Skeletal muscle cell (primary cell): ENCODE measurements at places on chromosomes 16 and 17.

GRCh38 chr17:28472871-28473497 is 460 bp upstream of the SLC13A2 start:
- DNase-seq, result no peak

DNA sequence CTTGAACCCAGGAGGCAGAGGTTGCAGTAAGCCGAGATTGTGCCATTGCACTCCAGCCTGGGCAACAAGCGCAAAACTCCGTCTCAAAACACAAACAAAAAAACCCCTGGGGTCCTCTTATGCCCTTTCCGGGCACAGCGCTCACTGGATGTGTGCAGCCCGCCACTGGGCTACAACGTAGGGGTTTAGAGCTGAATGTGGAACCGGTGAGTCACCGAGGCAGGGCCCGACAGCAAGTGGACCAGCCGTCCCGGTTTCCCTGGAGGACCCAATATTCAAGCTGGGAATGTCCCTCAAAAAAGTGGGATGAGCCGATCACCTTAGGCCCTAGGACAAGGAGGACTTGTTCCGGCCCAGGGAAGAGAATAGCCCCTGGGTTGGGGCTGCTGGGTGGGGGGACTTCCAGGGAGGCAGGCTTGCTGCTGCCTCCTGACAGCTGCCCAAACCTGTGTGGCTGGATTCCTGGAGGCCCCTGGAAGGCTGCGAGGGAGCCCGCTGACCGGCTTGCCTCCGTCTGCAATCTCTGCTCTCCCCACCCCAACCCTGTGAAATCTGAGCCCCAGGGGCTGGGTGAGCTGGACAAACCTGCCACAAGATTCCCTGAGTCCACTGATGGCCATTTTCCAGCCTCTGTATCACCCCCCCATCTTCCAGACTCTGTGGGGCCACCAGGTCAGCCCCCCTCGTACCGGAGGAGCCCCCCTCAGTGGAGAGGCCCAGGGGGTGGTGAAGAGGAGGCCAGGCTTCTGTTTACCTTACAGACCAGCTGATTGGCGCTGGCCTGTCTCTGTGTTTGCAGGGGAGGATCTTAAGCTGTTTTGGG is 2.9 kb upstream of the CLDN9 start:
- DNase-seq, result no peak

- no peak for DNase-seq
Measured at GRCh38 chr17:68750208-68750562, 149.0 kb upstream of the FAM20A start.

DNA sequence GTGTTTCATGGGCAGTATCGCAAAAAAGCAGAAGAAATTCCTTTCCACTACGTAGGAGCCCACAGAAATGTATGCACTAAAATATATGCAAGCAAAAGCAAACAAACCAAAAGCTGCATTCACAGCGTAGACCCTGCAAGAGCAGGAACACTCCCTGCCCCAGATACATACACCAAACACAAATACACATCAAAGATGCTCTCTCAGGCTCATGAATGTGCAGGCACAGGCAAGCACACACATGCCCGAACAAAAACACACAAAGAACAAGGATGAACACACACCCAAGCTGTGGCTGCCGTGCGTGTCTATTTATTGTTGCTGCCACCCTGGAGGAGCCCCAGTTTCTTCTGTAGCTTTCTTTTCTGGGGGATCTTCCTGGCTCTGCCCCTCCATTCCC is 1.7 kb downstream of the NUPR1 start:
- no peak for DNase-seq

- DNase-seq, result no peak
Measured at GRCh38 chr16:22849517-22849916, 35.6 kb downstream of the HS3ST2 start.

- DNase-seq, result no peak
Measured at GRCh38 chr17:74865504-74866197, 6.0 kb upstream of the GRIN2C start.

DNA sequence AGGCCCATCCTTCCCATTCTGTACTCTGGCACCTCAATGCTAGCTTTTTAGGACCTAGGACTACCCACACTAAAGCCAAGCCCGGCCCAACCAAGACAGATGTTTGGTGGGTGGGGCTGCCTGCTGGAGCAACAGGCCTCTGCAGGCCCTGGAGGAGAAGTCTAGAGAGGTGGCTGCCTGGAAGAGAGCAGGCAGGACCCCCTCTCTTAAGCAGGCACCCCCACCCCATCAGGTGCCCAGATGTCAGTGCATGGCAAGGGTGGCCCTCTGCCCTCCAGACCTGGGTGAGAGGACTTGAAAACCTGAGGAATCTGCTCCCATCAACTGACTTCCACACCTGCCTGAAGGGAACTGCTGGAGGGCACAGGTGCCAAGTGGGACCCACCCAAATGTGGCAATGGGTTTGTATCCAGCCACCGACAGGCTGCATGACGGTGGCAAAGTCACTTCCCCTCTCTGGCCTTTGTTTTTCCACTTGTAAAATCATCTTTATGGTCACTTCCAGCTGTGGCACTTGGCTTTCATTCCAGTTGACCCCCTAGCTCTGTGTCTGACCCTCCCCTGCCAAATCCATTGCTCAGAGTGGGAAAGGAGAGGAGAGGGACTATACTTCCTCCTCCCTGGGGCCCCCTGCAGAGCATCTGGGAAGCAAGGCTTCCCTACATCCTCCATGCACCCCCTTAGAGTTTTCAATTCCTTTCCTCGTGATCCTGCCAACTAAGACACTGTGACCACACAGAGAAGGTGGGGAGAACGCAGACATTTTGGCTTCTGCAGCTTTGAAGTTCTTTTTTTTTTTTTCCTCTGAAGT is 1.7 kb upstream of the STAT5A start:
- DNase-seq, result no peak

DNA sequence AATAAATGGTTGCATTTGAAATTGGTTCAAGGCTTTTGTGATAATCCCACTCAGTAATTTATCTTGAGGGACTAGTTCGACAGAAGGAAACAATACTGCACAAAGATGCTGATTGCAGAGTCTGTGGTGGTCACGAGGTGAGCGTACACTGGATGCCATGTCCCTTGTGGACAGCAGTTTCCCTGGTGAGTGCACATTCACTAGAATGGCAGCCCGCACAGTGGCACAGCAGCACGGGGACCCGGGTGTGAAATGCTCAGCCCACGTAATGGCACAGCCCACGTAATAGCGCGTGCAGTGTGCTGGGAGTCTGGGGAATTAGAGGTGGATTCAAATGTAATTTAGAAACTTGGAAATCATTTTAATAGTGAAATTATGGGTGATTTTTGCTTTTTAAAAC is 154.0 kb downstream of the LGALS9B start:
- no peak for DNase-seq

DNA sequence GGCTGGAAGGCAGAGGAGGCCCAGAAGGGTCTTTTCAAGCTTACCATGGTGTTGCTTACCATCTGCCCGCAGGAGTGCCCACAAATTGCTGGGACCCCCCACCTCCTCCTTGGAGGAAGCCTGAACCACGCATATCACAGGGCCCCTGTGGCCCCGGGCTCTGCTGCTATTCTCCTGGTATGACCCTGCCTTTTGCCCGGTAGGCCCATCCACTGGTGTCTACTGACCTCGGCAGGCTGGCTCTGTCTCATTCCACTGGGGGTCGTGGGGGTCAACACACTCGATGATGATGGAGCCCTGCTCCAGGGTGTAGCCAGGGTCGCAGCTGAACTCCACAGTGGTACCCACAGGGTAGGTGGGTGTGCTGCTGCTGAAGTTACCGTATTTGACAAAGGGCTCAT is 8.2 kb upstream of the PHF12 start:
- no peak for DNase-seq
